G401 (cell line): ENCODE measurements at places on chromosomes 5 and 9.

- DNase-seq = no peak
Observed at GRCh38 chr5:104821606-104822005, 1259.0 kb upstream of the NUDT12 start.

DNA sequence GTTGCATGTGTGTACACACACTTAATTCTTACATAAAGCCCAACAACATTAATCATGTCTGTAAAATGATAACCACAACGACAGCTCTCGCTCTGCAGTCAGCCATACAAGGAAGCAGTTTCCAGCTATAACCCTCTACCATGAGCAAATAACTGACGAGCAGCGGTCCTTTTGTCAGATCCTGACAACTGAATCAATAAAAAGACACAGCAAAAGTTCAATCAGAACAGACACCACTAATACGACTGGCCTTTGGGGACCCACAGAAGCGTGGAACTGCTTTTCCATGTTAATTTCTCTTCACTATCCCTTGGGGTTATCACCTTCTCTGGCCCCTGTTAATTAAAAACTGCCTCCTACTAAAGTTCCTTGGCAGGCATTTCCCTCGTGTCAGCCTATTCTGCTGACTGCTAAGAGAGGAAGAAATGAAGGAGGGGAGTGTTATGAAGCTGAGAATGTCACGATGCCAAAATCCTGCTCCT is 722.8 kb upstream of the GRAMD2B start:
- DNase-seq = no peak

DNA sequence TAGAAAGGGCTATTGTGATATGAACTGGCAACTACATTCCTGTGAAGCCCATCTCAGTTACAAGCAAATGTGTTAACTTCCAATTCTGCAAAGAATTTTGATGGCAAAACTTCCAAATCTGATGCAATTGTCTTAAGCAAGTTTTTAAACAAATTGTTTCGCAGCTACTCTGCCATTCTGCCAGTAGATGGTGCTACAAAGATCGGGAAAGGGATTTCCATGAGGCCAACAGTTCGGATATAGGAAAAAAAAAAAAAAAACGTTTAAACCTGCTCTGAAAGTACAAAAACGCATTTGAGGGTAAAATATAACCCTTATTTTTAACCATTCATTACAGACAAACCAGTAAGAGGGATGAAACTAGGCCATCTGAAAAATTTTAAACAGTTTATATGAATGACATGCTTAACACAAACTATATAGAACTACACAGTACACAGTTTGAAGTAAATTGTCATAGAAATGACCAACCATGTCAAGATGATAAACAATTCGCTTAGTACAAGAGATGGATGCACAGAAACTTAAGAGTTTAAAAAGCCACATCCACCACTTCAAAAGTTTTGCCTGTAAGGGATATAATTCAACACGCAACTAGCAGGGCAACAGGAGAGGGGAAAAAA is 2.2 kb downstream of the HNRNPA0 start:
- DNase-seq = peak; percentile 78

- DNase-seq = no peak
Observed at GRCh38 chr5:16983972-16984371, 47.9 kb upstream of the MYO10 start.

DNA sequence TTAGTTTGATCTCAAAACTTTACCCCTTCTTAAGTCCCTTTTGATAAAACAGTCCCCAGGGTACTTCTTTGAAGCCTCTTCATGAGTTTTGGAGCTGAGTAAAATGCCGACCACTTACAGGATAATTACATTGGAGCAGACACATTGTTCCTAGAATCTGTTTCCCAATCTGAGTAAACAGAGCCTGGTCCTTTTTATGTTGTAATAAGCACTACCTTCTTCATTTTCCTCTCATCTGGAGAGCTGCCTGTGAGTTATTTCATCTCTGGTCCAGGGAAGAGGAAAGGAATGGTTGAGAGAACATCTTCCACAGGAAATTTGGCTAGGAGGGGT is 26.3 kb upstream of the GALNT10 start:
- no peak for DNase-seq

- DNase-seq = no peak
Observed at GRCh38 chr5:42494414-42494813, 71.2 kb downstream of the GHR start.

DNA sequence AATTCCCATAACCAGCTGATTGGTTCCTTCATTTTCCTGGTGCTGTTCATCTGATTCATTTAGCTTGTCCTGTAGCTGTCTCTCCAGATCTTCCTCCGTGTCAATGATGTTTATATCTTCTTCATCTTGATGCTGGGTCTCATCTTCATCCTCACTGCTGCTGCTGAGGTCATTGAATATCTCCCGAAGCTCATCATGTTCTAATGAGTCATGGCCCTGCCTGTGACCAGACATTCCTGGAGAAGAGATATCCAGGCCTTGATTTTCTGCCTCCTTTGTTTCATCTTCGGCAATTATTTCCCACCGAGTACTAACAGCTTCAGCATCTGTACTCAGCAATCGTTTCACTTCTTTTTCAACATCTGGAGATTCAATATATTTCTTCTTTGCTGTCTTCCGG is 1.4 kb downstream of the TAF7 start:
- DNase-seq = no peak

GRCh38 chr5:57414857-57415256 is 67.8 kb downstream of the ACTBL2 start:
- no peak for DNase-seq

DNA sequence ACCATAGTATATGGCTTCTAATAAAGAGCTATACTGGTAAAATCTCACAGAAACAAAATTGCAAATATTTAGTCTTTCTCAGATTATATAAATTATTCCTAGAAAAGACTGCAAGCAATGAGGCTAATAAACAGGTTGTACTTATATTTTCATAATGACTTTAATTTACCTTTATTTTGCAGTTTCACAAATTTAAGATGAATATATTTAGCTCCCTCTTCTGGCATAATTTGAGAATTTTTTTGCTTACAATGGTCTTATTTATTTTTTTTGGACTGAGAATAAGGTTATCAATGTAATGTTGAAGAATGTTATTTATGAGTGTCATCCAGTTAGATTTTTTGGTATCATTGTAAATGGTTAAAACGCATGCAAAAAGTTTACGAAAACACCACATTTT is 56.7 kb downstream of the PIK3R1 start:
- no peak for DNase-seq

GRCh38 chr9:114080773-114081440 is 2.8 kb upstream of the AMBP start:
- no peak for DNase-seq

DNA sequence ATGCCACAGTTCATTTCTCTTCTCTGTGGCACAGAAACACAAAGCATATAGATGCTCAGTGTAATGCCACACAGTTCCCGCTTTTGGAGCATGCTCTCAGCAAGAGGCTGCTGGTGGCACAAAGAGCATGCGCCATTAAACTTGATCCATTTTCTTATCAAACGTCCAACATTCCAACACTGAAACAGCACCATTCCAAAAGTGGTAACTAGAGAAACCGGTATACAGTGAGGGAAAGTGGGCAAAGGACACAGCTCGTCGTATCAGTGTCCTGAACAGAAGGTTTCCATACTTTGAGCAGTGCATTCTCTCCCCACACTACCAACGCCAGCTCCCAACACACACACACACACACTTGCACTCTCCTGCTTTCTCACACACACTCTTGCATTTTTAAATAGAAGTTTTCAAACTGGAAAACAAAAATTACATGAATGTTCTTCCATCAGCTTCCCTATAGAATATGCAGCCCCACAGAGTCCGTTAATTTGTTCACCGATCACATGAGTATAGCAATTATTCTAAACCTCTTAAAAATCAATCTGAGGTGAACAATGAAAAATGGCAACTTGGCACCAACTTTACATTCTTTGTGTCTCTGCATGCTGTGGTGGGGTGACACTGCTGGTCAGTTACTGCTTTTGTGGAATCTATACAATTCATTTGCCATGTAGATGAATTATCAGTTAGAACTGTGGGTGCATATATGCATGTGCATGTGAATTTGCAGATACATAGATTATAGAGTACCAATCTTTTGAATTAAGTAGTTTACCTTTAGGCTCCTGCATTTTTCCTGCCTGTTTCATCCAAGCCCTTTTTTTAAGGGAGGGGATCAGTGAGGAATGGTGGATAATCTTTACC is 5.7 kb downstream of the NFIB start:
- DNase-seq = peak; percentile 79

DNA sequence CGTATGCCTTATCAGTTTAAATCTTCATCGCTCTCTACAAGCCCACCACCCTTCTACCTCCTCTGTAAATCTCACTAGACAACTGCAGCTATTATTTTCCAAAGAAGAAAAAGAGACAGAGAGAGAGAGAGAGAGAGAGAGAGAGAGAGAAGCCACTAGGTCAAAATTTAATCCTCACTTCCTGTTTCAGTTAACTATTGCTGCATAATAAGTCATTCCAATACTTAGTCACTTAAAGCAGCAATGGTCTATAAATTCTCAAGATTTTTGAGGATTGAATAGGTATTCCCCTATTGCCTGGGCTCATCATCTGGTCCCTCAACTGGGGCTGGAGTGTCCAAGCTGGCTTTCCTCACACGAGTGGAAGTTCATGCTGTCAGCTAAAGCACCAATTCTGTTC is 68.8 kb downstream of the ITGA1 start:
- no peak for DNase-seq

DNA sequence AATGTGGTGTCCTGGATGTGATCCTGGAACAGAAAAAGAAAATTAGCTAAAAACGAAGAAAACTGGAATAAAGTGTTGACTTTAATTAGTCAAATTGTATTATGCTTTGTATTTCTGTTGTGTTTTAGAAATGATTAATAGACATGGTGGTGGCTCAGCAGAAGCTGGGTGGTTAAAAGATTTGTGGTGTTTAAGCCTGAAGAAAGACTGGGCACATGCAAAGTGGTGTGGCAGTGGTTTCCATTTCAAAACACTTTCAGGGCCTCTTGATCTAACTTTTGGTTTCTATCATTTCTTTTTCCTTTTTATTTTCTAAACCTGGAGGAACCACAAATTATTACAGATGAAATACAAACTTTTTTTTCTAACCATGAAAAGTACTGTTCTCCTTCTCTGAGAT is 44.1 kb downstream of the ADGRV1 start:
- DNase-seq = no peak

DNA sequence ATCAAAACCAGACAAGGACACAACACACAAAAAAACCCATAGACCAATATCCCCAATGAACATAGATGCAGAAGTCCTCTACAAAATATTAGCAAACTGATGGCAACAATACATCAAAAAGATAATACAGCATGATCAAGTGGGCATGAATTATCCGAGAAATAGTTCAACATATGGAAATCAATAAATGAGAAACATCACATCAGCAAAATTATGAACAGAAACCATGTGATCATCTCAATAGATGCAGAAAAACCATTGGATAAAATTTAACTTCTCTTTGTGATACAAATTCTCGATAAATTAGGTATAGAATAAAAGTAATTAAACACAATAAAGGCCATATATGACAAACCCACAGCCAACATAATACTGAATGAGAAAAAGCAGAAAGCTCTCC is 69.6 kb downstream of the C9 start:
- no peak for DNase-seq

GRCh38 chr5:94577466-94578245 is 40.7 kb downstream of the KIAA0825 start:
- DNase-seq = no peak

DNA sequence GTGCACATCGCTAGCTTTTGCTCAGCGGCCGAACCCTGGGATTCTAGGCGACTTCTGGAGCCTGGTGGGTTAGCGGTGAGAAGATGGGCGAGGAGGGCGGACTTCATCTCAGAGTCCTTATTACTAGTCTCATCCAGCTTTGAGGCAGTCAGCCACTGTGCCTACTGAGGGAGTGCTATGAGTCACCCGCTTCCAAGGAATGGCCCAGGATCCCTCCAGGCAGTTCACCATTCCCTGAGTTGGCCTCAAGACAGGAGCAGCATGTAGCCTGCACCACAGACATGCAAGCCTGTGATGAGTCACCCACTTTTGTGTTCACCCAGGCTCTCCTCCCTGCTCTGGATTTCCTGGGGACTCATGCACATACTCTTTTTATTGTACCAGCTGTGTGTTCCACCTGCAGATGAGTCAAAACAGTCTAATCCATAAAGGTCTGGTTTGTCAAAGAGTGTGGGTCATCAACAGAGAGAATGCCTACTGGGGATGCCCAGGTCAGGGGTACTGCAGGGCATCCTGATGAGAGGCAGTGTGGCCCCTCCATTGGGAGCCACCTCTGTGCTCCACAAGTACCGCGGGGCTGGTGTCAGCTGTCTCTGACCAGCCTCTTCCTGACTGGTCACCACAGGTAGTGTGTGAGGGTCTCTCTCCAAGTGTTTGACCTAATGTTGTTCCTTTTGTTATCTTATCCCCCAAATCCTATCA is 20.2 kb downstream of the SLC22A5 start:
- DNase-seq = no peak

- DNase-seq = peak; percentile 65
Observed at GRCh38 chr5:160311491-160312133, 752 bp downstream of the CCNJL start.

DNA sequence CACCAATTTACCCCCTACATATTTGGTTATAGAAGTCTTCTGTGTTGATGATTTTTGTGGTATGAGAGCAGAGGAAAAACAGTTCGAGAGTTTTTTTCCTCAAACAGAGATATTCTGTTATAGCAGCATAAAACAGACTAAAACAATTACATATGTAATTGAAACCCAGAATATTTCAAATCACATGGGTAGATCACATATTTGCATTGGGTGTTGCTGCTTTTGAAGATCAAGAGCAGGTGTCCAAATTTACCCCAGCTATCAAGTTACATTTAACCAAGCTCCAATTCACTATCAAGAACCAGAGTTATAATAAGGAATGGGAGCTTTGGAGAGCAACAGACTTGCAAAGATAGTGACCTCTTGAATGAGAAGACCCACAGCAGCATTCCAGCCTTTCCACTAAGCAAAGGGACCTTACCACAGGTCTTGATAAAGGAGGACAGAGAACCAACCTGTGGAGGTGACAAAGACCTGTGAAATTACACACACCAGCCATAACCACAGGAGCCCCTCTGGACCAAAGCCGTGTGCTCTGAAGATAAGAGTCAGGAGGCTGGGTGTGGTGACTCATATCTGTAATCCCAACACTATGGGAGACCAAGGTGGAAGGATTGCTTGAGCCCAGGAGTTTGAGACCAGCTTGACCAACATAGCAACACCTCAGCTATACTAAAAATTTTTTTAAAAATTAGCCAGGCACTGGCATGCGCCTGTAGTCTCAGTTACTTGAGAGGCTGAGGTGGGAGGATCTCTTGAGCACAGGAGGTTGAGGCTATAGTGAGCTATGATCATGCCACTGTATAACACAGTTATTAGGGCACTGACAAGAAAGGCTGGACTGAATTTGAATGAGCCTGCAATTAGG is 4.0 kb upstream of the CCL28 start:
- DNase-seq = no peak
